Testis (tissue), 5 donors: ENCODE measurements at places on chromosomes 7 and 10. TPM values are rescaled to one million over a fixed set of nuclear protein-coding genes. Genes with fewer than 3 reads are reported as not detected.

DNA sequence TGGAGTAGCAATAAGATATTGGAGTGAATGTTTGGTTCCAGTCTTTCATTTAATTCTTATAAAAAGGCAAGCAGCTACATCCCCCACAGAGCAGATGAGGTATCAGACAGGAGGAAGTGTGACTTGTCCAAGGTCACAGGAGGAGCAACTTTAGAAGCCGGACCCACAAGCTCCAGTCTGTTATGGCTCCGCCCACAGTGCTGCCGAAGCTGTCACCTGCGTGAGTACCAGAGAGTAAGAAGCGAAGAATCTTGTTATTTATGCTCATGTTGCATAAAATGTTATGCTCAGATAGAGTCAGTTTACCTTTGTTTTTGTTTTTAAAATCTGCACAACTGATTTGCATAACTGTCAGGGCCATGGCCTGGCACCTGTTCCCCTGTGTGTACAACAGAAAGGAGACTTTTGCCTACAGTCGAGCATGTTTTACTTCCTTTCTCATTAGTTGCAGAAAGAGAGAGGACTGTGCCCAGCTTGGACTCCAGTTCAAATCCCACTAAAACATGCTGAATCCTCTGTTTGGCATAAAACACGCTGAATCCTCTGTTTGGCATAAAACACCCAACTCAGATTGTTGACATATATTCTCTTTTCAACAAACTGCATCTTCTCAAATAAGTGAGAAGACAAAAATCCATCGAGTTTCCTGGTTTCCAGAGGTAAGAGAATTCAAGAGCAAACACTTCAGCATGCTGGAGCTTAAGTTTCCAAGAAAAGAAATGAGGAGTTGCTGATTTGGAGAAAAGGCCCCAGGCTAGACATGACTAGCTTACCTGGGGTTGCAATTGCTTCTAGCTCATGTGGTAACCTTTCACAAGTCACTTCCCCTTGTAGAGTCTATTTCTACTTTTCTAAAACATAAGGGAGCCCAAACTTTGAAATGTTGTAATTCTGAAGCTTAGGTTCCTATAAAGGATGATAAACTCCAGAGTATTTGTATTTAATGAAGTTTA is 409.8 kb upstream of the ZMIZ1 start:
- no peak for DNase-seq

- DNase-seq, result peak; percentile 82
These were observed 4.1 kb upstream of the C10orf120 start for GRCh38 chr10:122703483-122704448.

DNA sequence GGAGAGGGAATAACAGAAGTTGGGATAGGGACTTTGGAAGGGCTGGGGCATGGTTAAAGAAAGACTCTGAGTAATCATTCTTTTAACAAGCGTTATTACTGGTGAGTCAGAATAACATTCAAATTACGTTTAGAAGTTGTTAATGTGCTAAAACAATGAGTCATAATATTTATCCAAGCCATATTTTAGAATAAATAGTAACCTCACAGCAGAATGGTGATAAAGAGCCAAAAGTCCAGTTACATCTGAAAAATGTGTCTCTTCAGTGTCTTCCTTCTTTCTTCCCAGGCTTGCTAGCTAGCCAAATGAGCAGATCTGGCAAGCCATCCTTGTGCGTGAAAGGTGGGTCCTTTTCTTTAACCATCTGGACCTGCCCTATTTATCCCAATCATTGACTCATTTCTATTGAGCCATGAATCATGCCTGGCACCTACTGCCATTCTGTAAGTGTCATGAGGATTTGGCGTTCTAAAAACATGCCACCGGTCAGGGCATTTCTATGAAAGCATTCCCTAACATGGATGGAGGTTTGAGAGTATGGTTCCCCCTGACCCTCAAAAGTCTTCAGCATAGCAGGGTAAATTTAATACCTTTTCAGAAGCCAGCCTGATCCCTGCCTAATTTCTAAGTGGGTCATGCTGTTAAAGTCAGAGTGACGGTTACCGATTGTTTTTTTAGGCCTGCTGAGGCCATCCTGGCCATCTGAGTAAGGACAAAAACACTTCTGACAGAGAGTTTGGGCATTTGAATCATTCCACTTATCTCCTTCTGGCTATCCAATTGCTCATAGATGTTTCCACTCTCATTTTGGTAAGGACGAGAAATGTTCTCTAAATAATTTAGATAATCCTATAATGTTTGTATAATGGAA is 26.9 kb downstream of the MYPN start:
- DNase-seq, result no peak

GRCh38 chr7:83475420-83475819 is 173.5 kb downstream of the SEMA3E start:
- no peak for DNase-seq

- DNase-seq, result no peak
These were observed 20.9 kb upstream of the PHYHIPL start for GRCh38 chr10:59155556-59155955.

GRCh38 chr10:1154531-1155295 is 98.5 kb downstream of the WDR37 start:
- DNase-seq, result peak; percentile 6

- DNase-seq, result no peak
These were observed 11.3 kb upstream of the SLC25A28 start for GRCh38 chr10:99631496-99631895.

- no peak for DNase-seq
These were observed 194.2 kb downstream of the SLC25A13 start for GRCh38 chr7:96127746-96128145.

DNA sequence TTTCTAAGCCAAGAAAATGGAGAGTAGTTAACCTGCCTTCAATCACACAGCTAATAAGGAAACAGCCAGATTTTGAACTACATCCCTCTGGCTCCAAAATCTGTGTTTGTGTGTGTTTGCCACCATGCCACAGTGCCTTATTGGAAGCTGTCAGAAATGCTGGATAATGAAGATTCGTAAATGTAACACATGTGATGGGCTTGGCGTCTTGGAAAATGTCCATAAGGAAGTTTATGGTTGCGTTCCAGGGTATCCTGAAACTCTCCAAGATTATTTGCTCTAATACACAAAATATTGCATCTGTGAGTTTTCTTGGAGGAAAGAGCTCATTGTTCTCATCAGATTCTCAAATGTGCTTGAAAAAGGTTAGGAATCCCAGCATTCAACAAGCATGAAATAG is 22.7 kb downstream of the MYOF start:
- DNase-seq, result no peak

GRCh38 chr10:128325788-128326187 is 199.6 kb upstream of the MKI67 start:
- no peak for DNase-seq

DNA sequence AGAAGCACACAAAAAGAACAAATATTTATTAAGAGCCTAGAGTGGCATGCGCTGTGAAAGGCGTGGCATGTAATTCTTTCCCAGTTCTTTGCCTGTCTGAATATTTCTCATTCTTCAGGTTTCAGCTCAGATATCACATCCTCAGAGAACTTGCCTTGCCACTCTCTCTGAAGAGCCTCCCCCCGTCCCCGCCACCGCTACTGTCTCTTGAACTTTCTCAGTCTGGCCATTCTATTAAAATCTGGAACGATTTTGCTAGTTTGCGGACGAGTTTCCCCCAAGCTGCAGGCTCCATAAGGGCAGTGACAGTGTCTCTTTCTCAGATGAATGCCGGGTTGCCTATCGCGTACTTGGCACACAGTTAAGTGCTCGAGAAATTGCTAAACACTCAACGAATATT is 787 bp upstream of the PLEKHA1 start:
- DNase-seq, result peak; percentile 33

DNA sequence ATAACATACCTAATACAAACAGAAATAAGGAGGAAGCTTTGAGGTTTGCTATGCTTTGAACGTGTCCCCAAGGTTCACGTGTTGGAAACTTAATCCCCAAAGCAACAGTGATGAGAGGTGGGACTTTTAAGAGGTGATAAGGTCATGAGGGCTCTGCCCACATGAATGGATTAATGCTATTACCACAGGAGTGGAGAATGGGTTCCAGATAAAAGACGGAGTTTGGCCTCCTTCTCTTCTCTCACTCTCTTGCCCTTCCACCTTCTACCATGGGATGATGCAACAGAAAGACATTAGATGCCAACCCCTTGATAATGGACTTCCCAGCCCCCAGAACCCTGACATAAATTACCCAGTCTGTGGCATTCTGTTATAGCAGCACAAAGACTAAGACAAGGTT is 9.6 kb downstream of the ITGB1 start:
- DNase-seq, result no peak

DNA sequence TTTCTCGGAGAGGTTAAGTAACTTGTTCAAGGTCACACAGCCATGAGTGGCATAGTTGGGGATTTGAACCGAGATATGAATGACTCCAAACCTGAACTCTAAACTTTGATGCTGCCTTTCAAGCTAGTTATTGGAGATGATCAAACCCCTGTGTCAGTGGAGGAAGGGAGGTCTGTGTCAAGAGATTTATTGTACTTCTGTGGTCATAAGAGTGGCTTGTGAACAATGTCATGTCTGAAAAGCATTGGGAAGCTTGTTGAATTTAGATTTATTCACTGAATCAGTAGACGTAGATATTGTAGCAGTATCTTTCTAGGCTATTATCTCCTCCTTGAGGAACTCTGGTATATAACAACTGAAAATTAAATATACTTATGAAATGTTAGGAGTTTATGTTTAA is 27.3 kb downstream of the SNX10 start:
- no peak for DNase-seq

GRCh38 chr7:137423321-137423720 is 79.8 kb upstream of the PTN start:
- no peak for DNase-seq

DNA sequence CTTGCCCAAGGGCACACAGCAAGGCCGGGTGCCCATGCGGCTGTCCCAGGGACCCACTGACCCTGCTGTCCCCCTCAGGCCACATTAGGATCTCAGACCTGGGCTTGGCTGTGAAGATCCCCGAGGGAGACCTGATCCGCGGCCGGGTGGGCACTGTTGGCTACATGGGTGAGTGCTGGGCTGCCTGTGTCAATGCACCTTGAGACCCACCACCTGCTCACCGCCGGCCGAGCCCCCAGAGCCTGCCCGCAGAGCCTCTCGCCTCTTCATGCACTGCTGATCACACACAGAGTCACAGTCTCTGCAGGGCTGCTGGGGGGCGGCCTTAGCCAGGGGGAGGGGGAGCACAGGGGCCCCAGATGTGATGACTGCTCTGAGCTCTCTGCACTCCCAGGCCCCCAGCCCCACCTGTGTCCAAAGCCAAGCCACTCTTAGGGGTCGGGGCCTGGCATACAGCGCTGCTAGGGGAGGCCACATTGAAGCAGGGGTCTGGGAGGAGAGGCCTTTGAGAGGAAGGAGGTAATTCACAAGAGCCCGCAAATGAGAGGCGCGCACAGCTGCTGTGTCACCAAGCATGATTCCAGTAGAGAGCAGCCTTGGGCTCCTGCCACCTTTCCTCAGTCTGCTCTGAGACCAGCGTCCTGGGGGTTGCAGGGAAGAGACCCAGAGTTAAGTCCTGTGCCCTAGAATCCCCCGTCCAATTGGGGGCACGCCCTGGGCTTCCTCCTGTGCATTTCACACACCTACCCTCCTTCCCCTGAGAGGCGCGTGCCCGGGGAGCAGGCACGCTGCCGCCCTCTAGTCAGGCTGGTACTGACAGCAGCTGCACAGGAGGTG is 100.4 kb downstream of the RGS10 start:
- DNase-seq, result no peak

DNA sequence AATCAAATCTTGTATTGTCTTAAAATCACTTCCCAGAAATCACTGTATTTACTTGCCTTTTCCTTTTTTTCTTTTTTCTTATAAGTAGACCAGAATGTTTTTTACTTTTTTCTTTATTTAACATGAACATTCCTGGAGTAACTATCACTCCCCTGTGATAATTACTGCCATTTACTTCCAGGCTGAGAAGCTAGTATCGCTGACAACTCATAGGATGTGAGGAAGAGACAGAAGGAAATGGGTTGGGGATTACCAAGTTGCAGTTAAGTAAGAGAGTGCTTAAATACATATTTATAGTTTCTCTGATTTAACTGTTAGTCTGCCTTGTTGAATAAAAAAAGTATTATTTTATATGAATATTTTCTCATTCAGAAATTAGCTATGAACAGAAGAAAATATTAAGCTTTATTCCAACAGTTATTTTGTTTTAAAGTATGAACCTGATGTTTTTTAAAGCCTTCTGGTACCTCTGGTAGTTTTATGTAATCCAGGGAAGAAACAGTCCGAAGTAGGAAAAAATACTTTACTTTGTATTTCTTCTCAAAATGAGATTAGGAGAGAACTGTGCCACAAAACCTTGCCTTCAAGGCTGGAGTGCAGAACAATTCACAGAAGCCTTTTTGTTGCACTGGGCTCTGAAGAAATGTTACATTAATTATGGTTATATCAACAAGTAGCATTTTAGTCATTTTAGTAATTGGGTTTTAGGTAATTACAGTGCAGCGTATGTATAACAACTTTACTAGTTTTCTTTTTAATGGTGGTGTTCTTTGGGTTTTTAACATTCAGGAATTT is 72.8 kb downstream of the SHOC2 start:
- peak; percentile 67 for DNase-seq

GRCh38 chr10:18104223-18104872 is 35.9 kb upstream of the CACNB2 start:
- peak; percentile 85 for DNase-seq

The ZNF736 gene
- total RNA-seq, result 56.3 TPM

The TMEM213 gene
- total RNA-seq, result not detected

The ITPRID1 gene
- total RNA-seq, result 2.3 TPM

The SEC61G gene
- total RNA-seq, result 151 TPM

The GNAI1 gene
- total RNA-seq, result 59.0 TPM

The PON1 gene
- total RNA-seq, result 0.12 TPM
